ENCODE measurements at places on chromosomes 11 and 22.
A peak's percentile ranks its signal among the peaks of the same experiment; 100 is the strongest.

- DNase-seq = no peak
Measured at GRCh38 chr11:97229936-97230335, 840.1 kb downstream of the JRKL start.

GRCh38 chr22:40653361-40653760 is 16.8 kb upstream of the MRTFA start:
- no peak for DNase-seq

GRCh38 chr11:117182551-117182935 is 4.0 kb downstream of the SIDT2 start:
- no peak for DNase-seq

DNA sequence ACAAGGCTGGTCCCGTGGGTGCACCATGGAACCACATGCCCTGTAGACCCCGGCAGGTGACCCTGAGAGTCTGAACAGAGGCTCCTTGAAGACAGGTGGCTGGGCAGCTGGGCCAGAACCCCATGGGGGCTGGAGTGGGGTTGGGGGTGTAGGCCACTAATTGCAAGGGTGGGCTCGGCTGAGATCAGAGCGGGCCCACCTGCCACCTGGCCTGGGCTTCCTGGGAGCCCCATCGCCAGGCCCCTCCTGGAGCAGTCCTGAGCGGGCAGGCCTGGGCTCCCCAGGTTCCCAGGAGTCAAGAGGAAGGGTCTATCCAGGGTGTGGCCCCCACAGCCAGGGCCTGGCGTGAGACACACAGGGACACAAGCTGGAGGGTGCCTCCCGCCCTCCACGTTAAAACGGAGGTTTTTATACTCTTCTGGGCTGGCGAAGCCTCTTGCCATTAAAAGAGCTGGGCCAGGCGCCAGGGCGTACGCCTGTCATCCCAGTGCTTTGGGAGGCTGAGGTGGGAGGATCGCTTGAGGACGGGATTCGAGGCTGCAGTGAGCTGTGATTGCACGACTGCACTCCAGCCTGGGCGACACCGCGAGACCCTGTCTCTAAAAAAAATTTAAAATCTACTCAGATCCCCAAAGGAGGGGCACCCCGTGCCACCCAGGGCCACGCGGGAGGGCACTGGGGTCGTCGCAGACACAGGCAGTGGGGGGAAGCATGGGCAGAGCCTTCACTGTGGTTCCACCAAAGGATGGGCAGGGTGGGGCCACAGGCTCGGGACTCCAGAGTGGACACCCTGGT is 4.8 kb upstream of the TRABD start:
- no peak for DNase-seq

DNA sequence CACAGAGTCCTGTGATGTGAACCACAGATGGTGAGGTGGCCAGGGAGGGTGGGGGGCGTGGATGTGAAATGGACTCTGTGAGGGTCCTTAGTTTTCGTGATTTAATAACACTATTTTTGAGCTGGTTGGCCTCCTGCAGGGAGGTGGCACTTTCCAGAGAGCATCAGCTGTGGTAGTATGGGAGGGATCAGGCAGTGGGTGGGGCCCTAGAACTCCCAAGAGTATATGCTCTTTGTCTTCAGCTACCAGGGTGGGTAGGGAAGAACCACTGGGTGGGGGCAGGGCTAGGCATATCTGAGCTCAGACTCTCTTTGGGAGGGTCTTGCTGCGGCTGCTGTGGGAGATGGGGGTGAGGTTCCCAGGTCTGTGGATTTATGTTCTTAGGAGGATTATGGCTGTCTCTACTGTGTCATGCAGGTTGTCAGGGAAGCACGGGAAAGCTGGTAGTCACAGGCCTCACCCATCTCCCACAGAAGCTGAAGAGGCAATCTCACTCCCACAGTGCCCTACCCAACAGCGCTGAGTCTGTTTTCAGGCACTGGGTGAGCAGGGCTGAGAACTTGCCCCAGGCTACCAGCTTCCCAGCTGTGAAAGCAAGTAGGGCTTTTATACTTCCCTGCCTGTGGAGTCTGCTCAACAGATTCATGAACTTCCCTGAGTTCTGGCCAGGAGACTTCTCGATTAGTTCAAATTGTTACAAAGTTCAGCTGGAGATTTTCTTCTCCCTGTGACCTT is 47.9 kb upstream of the SNX19 start:
- no peak for DNase-seq

- DNase-seq = no peak
Measured at GRCh38 chr11:75223954-75224643, 16.5 kb upstream of the TPBGL start.

- peak; percentile 97 for DNase-seq
Measured at GRCh38 chr11:128448200-128448886, 139.0 kb downstream of the ETS1 start.

DNA sequence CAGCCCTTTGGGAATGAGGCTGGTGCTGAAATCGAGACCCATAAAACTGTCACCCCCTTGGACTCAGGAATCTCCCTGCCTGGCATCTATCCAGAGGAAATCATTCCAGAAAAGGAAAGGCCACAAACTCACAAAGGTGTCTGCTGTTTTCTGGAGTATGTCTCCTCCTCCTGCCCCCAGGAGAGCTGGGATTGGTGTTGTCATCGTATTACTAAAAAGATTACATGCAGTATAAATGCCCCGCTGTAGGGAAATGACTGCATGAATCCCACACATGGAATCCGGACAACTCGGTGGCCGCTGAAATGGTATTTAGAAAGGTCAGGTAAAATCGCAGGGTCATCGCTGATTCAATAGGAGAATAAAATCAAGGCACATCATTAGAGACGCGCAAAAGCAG is 18.9 kb upstream of the RFPL3 start:
- no peak for DNase-seq

DNA sequence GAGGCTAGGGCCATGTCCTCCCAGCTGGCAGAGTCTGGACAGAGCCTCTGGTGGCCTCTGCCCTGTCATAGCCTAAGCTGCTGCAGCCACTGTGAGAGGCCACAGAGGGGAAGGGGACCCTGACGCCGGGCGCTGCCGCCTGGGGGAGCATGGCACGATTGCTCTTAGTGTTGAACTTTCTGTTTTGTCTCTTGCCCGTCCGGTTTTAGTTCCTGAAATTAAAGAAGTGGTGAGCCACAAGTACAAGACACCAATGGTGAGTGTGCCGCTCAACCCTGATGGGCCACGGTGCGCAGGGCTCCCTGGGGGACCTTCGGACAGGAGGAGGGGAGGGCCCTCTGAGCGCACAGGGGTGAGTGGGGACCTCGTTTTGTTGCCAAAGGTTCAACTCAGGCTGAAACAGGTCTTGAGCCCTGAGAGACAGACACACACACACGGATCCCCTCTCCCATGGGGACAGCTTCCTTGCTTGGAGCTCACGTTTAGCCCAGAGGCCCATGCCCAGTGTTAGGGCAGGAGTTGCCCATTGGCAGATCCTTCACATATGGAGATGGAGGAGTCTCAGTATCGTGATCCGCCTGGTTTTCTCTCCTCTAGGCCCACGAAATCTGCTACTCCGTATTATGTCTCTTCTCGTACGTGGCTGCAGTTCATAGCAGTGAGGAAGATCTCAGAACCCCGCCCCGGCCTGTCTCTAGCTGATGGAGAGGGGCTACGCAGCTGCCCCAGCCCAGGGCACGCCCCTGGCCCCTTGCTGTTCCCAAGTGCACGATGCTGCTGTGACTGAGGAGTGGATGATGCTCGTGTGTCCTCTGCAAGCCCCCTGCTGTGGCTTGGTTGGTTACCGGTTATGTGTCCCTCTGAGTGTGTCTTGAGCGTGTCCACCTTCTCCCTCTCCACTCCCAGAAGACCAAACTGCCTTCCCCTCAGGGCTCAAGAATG is 23.8 kb downstream of the MYBPC3 start:
- DNase-seq = no peak

DNA sequence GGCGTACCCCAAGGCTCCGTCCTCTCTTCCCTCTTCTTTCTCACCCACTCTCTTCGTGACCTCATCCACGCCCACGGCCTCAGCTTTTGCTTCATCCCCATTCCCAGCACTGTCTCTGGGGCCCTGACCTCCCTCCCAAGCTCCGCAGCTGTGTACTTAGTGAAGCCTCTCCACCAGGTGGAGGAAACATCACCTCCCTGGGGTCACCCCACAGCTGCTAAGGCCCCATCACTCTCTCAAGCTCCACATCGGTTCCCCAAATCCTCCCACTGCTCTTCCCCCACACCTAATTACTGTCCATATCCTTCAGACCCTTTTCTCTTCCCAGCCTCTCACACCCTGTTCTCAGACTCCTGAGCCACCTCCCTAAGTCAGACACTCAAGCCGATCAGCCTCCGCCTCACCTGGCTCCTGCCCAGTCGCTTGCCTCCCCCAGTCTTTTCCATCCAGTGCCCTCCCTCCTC is 7.9 kb upstream of the SYT7 start:
- DNase-seq = no peak

GRCh38 chr11:125308246-125308645 is 143.7 kb downstream of the PKNOX2 start:
- no peak for DNase-seq

DNA sequence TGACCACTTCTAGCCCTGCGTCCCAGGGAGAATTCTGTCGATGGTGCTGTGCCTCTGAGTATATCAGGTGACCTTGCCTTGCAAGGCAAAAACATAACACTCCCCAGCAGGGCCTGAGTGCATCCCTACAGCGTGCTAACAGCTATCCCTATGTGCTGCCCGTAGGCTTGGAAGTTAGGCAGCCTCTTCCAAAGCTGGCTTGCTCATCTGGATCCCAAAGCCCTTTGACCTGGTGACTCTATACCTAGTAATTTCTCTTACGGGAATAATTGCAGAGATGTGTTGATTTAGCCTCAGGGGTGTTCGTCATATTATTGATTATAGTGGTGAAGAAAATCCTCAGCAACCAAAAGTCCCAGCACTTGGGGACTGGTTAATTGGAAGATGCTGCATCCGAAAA is 32.6 kb upstream of the CRYBB3 start:
- no peak for DNase-seq

DNA sequence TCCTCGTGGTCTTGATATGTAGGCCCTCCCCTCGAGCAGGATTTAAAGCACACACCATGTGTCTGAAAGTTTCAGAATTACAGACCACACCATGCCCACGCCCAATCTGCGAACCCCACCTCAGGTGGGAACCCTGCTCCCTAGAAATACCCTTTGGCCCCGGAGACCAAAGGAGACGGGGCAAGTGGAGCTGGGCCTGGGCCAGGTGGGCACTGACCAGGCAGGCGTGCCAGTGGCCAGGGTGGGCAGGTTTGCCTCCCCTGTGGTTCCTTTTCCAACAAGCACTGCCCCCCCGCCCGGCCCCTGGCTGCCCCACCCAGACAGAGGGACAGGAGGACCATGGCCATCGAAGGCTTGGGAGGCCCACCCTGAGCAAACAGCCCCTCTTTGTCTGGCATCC is 400.4 kb downstream of the TBC1D22A start:
- no peak for DNase-seq

DNA sequence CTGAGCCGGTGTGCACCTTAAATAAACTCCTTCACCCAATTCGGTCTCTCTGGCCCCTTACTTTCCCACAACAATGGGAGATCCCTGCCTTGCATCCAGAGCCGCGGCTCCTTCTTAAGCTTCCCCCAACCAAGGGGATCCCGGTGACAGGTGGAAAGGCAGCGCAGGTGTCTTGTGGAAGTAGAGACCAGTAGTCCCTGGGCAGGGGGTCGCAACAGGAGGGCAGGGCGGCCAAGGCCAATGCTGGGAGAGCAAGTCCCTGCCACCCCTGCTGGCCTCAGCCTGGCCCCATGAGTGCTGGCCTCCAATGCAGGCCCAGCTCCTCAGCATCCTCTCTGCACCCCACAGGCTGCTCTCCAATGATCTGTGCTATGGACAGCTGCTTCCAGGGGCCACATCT is 7.9 kb upstream of the SYT12 start:
- DNase-seq = no peak

DNA sequence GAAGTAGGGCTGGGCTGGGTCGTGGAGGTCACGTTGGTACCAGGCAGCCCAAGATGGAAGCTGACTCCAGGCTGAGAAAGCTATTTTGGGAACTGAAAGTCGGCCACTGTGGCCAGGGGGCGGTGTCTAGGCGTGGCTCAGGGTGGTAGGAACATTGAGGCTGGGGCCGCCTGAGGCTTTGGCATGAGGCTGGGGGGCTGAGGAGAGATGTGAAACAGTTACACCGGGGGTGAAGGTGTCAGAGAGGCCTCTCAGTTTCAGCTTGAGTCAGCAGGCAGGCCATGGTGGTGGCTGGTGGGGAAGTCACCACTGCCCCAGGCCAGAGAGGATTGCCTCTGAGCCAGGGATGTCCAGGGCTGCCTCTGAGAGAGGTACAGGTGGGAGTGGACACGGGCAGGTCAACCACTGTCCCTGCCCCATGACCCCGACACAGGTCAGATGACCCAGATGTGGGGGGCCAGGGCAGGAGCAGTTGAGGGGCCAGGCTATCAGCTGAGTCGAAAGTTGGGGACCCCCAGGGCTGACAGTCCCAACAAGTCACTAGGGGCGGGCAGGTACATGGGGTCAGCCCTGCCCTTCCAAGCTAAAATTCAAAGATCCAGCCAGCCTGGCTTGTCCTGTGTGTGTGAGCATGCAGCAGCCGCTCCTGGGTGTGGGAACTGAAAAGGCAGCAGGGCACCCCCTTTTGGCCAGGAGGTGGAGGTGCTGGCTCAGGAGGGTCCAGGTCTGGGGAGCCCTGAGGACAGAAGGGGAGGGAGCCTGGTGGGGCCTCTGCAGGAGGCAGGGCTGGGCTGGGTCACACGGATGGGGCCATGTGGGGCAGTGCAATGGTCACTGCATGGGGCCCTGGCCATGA is 7.2 kb downstream of the KCNK7 start:
- DNase-seq = peak; percentile 62

DNA sequence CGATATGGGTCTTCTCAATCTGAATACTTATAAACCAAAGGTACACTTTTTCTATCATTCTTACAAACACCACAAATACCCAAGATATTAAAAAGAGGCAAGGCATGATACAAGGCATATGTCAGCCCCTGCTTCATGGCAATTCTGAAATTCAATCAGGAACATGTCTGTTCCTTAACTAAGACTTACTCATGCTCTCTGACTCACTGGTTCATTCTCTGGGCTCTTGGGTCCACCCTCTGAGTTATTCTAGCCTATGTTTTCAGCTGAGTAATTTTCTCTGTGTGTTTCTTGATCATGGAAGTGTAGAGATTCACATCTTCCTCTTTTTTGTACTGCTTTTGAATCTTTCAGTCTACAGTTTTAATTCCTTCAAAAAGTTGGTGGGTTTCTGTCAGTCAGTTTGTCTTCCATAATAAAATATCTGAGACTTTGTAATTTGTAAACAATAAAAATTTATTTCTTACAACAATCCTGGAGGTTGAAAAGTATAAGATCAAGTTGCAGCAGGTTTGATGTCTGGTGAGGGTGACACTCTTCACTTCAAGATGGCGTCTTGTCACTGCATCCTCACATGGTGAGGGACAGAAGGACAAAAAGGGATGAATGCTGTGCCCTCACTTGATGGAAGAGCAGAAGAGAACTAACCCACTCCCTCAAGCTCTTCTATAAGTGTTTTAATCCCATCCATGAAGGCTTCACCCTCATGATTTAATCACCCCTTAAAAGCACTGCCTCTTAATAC is 211.7 kb downstream of the FAM76B start:
- no peak for DNase-seq

DNA sequence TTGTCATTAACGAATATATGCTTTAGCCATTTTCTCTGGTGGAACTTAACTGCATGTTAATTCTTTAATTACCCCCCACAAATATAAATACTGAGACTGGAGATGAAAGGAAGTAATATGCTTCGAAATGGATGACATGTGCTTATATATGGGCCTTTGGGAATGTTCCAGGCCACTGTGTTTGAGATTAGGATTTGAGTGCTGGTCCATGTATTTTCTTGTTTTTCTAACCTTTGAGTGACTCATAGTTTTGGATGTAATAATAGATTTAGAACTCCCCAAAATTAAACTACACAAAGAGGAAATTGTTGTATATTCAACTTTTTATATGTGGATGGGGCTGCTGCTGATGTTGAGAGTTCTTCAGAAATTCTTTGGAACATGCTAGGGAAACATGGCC is 54.2 kb downstream of the EXT2 start:
- DNase-seq = no peak

GRCh38 chr11:36360826-36361415 is 64.8 kb downstream of the PRR5L start:
- no peak for DNase-seq

All from SW480 (cell line).